GM03348 (cell line): ENCODE measurements at places on chromosomes 16 and 17.

DNA sequence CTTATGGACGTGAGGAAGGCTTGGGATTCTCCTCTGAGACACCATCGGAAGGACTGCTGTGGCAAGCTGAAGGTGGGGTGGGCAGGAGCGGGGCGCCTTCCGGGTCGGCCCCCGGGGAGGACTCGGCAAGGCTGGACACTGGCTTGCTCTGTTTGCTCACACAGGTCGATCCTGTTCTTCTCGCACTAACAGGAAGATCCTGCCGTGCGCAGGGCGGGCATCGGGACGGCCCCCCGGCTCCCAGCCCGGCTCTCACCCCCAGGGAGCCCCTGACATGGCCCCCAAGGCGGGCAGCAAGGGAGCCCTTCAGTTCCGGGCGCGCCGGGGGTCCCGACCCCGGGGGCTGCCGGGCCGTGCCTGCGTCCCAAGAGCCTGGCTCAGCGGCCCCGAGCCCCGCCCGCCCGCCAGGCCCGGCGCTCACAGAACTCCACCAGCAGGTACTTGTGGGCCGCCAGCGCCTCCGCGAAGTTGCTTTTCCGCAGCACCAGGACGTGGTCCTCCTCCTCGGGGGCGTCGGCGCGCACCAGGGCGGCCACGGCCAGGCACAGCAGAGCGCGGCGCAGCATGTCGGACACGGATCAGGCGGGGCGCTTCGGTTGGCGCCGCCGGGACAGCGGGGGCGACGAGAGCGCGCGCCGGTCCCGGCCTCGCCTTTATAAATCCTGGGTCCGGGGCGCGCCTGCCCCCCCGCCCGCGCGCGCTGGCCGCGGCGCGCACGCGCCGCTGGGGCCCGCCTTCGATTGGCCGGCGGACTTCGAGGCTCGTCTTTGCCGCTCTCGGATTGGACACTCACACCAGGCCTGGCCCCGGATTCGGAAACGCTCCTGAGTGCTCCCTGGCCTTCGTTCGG, at the start of gene P4HB:
P4HB (minus strand) TSS at position 630 of the 850 bp plus-strand sequence; CDS start at position 566, 64 bp downstream.
- peak; percentile 36 for DNase-seq

- no peak for DNase-seq
These were observed 2.5 kb upstream of the ARHGAP23 start for GRCh38 chr17:38425744-38426143.

DNA sequence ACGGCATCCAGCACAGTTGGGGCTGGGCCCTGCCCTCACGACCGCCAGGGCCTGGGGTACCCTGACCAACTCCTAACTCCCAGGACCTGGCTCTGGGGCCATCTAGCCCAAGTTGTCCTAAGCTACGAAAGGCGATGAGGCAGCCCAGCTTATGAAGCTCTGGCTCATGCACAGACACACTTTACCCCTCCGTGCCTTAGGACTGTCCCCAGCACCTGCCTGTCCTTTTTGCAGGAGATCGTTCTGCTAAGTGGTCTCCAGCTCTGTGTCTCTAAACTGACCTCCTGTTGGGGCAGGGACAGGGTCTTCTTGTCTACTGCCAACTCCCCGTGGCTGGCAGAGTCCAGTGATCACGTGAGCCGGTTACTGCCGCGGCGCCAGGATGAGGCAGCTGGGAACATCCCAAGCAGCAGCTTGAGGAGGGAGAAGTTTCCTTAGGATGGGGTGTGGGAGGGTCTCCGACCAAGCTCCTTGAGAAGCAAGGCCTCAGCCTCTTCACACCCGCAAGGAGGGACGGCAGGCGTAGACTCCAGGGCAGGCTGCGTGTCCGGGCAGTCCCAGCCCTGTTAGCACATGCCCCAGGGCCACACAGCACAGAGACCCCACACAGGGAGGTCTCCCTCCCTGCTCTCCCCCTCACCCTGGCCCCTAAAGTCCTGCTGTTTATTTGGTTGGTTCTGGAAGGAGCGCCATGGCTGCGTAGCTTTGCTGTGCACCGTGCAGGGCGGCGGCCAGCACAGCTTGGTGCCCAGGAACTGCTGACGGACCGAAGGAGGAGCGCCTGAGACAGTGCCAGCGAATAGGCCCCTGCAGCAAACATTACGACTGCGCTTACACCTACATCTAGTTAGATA, 16.4 kb upstream of the METRNL start:
- DNase-seq, result no peak

- no peak for DNase-seq
These were observed 117.9 kb upstream of the GPR139 start for GRCh38 chr16:20191566-20191965.

DNA sequence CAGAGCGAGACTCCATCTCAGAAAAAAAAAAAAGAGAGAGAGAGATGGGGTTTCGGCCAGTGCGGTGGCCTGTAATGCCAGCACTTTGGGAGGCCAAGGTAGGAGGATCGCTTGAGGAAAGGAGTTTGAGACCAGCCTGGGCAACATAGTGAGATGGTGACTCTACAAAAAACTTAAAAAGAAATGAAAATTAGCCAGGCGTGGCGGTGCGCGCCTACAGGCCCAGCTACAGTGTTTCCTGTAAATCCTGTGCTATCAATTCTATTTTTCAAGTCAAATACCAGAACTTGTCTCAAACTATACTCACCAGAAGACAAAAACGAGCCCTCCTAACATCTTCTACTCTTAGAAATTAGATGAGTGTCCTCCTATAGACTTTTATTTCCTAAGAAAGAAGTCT, 19.3 kb downstream of the UBE2O start:
- no peak for DNase-seq

- DNase-seq, result no peak
These were observed 183.2 kb downstream of the GSG1L start for GRCh38 chr16:27880287-27880686.

GRCh38 chr16:31508706-31509195, 560 bp upstream of the RUSF1 start:
- DNase-seq, result peak; percentile 56

DNA sequence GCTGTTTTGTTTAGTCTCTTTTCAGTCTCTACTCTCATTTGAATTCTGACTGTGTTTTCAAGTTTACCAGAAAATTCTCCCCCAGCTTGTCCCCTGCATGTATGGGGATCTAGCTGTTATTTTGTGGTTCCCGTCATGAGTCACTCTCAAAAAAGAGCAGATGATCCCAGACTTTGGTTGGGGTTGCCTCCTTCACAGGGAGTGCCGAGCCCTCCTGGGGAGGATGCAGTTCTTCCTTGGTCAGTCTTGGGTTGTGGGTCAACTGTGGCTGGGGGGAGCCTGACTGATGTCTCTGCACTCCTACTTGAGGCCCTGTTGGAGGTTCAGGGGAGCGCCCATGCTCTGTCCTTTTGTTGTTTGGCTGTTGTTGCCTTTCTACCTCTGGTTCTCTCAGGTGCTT, 37.7 kb downstream of the EPN2 start:
- DNase-seq, result no peak

DNA sequence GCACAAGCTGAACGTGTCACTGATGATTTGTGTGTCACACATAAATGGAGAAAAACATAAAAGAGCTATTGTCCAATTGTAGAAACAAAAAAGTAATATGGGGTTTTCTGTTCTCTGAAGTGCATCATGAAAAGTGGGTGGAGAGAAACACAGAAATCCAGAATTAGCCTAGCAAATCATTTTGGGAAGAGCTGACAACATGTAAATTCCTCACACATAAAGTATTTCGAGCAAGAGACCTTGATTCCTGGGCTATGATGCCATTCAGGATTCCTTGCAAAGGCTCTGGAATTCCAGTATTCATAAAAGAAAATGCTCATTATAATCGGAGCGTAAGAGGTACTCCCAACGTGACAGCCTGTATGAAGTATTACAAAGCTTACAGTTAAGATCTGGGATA, 1.1 kb downstream of the DCUN1D3 start:
- DNase-seq, result peak; percentile 75

DNA sequence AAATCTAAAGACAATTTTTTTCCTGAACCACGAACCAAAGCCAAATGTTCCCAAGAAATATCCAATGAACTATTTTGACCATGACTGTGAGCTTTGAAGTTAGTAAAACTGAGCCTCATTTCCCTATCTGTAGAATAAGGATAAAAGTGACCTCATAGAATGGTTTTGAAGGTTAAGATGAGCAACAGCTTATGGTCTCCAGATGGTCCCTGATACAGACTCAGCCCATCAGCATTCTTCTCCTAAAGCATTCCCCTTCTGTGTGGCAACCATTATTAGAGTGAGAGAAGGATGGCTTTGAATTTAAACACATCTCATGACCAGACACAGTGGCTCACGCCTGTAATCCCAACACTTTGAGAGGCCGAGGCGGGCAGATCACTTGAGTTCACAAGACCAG, 70.1 kb downstream of the COPRS start:
- DNase-seq, result peak; percentile 65

DNA sequence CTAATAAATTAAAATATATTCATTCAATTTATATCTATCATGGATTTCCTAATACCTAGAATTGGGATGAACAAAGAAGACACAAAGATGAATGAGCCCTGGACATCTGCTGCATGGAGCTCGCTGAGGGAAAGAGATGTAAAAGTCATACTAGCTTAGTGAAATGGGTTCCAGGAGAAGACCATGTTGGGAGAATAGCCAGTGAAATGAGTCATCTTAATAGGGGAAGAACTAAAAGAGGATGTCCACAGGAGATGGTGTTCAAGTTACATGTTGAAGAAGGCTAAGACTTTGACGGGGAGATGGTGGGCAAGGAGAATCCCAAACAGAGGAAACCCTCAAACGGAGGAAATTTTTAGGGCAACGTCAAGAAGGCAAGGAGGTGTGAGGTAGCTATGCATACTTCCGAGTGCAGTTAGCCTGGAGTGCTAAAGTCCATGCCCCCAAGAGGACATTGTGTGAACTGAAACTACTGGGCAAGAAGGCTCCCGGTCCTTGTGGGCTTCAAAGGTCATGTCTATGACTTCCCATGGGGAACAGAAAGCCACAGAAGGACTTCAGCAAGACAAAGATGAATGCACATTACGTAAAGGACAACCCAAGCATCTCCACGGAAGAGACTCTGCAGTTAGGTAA, 220.5 kb upstream of the CDH11 start:
- no peak for DNase-seq

DNA sequence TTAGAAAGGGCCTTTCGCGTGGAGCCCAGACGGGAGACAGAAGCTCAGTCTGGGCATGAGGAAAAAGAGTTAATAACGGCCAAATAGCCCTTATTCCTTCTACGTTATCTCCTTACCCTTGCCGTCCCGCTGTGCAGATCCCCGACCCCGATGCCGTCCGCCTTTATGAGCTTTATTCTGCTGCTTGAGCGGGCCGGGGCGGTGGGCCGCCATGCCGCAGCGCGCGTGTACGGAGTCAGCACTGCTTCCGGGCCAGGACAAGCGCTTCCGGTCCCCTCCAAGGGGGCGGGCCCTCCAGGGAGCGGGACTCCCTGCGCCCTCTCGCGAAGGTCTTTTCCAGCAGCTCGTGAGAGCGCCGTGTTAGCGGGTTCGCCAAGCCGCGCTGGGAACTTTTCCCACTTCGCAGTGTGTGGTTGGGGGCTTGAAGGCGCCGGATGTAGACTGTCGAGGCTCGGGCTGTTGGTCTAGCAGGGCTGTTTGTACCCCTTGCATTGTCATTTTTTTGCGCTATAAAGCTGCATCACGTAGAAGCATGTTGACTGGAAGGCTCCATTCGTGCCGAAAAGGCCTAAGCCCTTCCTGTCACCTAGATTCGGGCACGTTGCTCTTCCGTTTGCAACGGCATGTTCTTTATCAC, at the start of gene TSR1:
TSR1 (minus strand) TSS at position 243 of the 637 bp plus-strand sequence; CDS start at position 213, 30 bp downstream.
- DNase-seq, result peak; percentile 99

DNA sequence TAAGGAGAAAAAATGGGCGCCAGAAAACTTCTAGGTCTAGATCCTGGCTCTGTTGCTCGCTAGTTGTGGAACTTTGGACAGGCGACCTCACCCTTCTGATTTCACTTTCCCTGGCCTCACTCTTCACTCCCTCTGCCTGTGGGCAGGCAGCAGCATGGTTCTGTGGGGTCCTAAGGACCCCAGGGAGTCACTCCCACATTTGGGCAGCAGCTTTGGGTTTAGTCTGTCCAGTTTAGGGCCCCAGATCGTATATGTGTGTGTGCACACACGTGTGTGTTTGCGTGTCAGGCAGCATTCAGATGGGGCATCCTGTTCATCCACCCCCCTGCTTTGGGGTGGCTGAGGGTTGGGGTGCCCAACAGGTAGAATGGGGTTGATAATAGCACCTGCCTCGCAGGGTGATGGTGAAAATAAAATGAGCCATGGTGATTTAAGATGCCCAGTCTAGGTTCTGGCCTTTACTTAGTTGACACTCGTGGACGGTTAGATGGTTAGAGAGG, 102.2 kb downstream of the RAB11FIP4 start:
- DNase-seq, result no peak

GRCh38 chr17:78804777-78805176, 22.7 kb upstream of the CYTH1 start:
- DNase-seq, result no peak

DNA sequence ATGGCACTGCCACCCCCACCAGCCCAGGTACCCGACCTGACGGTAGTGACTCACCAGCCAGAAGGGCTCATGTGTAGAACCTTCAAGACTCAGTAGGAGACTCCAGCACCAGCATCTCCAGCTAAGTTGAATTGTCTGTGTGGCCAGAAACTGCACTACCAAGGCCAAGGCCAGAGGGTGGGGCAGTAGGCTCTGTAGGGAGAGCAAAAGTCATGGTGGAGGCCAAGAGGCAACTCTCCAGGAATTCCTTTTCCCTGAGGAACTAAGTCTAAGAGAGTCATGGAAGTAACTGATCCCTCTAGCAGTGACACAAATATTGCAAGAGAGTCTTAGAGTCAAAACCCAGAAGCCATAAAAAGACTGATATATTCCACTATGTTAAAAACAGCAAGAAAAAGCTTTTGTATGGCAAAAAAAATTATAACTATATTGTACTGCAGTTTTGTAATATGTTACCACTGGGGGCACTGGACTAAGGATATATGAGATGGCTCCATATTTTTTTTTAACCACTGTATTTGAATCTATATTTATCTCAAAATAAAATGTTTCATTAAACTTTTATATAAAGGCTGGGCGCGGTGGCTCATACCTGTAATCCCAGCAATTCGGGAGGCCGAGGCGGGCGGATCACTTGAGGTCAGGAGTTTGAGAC, 30.2 kb upstream of the GUCY2D start:
- DNase-seq, result no peak

DNA sequence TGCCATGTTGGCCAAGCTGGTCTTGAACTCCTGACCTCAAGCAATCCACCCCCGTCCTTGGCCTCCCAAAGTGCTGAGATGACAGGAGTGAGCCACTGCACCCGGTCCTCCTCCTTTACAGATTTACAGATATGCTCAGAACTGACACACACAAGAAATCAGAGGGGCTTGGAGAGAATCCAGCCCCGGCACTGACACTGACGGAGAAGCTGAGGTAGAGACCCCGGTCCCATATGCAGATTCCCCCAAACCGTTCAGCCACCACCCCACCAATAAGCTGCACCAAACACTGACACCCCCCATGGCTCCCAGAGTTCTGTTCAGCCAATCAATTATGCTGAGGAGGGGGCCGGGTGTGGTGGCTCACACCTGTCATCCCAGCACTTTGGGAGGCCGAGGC, 141.1 kb upstream of the RPH3AL start:
- no peak for DNase-seq

DNA sequence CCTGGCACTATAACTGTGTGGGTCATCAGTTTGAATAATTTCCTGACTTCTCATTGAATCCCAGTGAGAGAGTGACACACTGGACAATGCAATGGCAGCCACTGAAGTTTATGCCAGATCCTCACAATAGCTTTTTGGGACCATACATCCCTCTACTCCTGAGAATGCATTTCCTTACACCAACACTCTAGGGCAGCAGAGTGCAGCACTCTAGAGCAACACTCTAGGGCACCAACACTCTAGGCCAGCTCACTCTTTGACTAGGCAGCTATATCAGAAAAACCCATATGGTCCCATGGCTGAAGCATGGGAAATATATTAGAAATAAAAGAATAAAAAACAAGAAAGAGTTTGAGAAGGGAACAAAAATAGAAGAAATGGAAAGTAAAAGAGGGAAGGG, 309.2 kb downstream of the MAP2K6 start:
- DNase-seq, result no peak
